Muscle of arm (tissue), 14 donors: ENCODE measurements at places on chromosomes 4 and X.
A peak's percentile ranks its signal among the peaks of the same experiment; 100 is the strongest.

GRCh38 chr4:17535242-17535641, 20.3 kb downstream of the CLRN2 start:
- DNase-seq = no peak

DNA sequence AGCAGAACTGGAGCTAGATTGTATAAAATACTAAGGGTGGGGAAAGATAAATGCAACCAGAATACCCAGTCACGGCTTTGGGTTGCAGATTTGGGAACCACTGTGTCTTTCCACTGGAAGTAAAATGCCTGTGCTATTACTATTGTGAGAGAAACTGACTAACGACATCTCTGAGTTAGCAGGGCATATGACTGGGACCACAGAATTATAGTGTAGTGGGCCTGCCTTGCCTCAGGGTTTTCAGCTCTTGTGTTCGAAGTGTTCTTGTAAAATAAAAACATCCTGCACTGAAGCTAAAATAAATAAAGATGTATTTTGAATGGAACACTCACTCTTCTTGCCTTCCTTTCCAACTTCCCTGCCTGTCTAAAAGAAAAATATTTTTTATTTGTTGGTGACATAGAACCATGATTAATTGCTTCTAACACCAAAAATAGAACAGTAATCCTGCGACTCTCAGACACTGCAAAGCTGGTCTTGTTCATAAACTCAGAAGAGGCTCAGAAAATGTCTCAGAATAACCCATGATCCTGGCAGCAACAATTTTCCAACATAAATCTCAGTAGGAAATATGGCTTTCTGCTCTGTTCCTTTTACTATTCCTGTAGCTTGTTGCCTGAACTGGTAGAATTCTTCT, 104.2 kb downstream of the FAM47B start:
- DNase-seq = no peak

- no peak for DNase-seq
Observed at GRCh38 chrX:106959901-106960300, 39.7 kb downstream of the CLDN2 start.

DNA sequence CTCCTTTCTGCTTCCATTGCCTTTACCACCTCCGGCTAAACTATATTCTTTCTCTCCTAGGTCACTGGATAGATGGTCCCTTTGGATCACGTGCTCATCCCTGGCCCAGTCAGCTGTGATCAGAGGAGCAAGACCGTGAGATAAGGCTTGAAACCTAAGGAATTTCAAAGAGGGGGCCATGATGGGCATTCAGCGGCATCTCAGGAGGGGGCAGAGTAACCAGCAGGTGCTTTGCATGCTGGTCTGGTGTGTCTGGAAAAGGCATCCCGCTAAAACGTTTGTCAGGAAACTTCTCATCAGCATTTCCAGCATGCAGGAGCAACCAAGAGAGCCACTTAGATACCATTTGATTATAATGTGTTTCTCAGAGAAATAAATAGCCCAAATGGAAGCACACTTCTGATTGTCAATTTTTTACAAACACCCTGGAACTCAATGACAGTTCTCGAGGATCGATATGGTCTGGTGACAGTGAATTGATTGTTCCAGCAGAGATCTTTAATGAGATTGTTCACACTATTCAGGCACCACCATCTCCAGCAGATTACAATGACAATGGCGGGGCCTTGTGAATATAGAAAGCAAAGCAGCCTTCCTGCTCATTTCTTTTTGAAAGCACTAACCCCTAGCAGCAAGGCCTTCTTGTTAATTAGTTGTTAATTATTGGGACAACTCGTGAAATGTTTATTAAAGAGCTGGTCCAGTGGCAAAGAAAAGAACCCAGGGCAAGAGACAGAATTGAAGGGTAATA, 327.1 kb downstream of the PTTG2 start:
- DNase-seq = no peak

- no peak for DNase-seq
Observed at GRCh38 chr4:20272411-20272872, 20.7 kb downstream of the SLIT2 start.

DNA sequence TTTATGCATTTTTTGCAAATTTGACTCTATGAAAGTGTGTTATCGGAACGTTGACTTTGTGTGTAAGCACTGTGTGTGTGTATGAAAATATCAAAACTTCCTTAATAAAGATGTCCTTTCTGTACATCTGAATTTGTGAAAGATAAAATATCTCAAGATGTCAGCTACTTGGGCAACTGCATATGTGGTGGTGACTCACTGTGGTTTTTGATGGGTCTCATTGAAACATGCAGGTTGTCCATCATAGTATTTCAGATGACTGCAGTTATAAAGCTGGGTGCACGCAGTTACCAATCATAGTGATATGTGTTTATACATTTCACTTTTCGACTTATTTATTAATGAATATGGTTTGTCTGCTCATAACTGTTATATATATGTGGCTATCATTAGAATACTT, 19.7 kb upstream of the BBS12 start:
- DNase-seq = no peak

GRCh38 chr4:37715889-37716402, 29.8 kb upstream of the RELL1 start:
- peak; percentile 6 for DNase-seq

GRCh38 chr4:71857713-71858451, 74.0 kb upstream of the GC start:
- DNase-seq = no peak

DNA sequence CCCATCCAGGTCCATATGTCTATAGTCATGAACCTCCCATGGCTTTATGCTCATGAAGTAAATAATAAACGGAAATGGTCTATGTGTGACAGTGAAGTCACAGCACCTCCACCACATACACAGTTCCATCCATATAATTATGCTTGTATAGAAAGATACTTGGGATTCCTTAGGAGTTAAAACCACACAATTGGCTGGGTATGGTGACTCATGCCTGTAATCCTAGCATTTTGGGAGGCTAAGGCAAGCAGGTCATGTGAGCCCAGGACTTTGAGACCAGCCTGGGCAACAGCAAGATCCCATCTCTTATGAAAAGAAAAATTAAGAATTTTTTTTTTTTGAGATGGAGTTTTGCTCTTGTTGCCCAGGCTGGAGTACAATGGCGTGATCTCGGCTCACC, 55.6 kb upstream of the RBM47 start:
- DNase-seq = no peak

GRCh38 chr4:186805020-186805820, 81.6 kb upstream of the FAT1 start:
- no peak for DNase-seq

- DNase-seq = no peak
Observed at GRCh38 chr4:25926462-25926861, 12.4 kb downstream of the SMIM20 start.

GRCh38 chr4:189202182-189202868, 738.3 kb upstream of the FRG1 start:
- DNase-seq = peak; percentile 69

DNA sequence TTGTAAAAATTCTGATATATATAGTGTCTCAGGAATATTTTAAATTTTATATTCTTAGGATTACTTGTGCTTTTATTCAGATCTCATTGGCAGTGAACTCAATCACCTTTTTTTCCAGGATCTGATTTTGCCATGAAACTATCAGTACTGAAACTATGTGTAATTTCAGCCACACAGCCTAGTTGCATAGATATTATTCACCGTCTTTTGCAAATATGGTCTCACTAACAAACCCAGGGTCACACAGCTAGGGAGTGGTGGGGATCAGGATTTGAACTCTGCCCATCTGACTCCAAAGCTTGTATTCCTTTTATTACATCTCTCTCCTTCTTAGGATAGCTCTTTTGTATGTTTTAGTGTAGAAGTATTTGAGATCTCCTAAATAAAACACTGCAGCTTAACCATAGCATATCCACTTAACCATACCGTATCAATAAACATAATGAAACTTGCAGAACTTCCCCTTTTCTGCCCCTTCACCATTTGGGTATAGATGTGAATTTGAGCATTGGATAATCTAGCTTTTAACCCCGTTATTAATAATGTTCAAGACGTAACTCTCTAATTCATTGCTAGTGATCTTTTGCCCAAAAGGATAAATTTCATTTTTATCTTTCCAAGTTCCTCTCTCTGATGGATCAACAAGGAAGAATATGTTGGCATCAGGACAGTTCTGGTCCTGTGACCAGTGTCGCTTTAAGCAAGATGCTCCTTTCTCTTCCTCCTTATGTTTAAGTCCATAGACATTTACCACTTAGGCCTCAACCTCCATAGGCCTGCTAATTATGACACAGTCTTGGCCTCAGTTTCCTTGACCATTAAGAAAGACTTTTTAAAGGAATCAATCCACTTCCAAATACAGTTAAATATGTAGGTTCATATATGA, 74.6 kb downstream of the RAPGEF2 start:
- no peak for DNase-seq

DNA sequence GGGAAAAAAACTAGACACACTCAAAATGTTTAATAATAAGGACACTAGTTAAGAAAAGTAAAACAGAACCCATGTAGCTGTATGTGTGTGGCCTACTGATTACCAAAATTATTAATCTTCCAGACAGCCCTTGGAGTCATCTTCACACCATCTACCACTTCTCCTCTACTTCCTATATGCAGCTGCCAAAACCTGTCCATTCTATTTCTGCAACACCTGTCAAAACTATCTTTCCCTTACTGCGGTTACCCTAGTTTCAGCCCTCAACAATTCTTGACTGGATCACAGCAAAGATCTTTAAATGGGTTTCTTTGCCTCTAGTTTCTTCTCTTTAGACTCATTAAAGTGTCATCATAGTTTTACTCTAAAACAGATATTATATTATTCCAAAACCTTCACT, 72.6 kb downstream of the GPR82 start:
- DNase-seq = no peak

- DNase-seq = no peak
Observed at GRCh38 chr4:54359919-54360650, 131.0 kb downstream of the PDGFRA start.

DNA sequence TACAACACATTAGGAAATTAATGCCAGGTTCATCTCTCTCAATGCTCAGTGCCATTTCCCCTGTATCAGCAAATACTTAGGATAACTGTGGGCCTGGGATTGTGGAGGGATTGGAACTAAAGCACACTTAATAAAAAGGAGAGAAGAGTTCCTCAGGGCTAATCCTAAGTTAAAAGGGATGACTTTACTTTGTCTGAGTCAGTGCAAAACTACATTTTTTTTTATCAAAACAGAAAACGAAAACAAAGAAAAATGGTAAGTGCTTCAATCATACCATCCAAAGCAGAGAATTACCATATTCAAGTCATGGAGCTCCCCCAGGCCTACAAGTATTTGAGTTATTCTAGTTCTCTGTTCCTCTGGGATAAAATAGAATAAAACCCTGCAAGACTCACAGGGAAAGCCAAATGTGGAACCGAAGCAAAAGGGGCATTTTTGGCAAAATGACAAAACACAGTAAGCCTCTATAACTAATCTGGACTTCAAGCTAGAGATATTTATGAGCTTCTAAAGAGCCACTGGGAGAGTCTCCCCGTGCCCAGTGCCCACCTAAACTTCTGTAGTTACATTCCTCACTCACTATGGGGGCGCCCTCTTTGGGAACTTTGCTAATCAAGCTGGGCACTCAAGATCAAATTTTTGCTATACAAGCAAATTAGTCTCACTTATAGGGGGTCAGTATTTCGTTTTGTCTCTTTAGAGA, 53.4 kb downstream of the PALLD start:
- no peak for DNase-seq

DNA sequence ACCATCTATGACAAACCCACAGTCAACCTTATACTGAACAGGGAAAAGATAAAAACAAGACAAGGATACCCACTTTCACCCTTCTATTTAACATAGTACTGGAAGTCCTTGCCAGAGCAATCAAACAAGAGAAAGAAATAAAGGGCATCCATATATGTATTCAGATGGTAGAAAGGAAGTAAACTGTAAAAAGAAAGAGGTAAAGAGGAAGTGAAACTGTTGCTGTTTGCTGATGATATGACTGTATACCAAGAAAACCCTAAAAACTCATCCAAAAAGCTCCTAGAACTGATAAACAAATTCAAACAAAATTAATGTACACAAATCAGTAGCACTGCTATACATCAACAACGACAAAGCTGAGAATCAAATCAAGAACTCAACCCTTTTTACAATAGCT, 538.7 kb upstream of the PABPC4L start:
- no peak for DNase-seq

- peak; percentile 16 for DNase-seq
Observed at GRCh38 chr4:56703378-56703777, 22.3 kb upstream of the HOPX start.

- no peak for DNase-seq
Observed at GRCh38 chr4:88999392-88999930, 57.5 kb downstream of the FAM13A start.

GRCh38 chrX:131308980-131309379, 19.9 kb upstream of the IGSF1 start:
- no peak for DNase-seq

DNA sequence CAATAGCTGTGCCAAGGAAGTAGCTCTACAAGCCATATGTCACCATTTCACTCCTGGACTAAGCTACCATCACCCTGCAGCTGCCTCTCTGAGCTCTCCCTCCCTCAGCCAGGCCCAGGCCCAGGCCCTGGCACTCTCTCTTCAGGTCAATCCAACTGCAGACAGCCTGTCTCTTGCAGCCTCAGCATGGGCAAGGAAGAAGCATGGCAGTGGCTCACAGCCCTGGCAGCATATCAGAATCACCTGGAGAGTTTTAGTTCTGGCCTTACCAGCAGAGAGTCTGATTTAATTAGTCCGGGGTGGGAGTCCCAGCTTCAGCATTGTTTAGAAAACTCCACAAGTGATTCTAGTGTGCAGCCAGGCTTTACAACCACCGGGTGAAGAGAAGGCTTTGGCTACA, 31.5 kb downstream of the NALF2 start:
- DNase-seq = no peak

GRCh38 chr4:33316578-33316977, 2596.4 kb downstream of the PCDH7 start:
- no peak for DNase-seq

DNA sequence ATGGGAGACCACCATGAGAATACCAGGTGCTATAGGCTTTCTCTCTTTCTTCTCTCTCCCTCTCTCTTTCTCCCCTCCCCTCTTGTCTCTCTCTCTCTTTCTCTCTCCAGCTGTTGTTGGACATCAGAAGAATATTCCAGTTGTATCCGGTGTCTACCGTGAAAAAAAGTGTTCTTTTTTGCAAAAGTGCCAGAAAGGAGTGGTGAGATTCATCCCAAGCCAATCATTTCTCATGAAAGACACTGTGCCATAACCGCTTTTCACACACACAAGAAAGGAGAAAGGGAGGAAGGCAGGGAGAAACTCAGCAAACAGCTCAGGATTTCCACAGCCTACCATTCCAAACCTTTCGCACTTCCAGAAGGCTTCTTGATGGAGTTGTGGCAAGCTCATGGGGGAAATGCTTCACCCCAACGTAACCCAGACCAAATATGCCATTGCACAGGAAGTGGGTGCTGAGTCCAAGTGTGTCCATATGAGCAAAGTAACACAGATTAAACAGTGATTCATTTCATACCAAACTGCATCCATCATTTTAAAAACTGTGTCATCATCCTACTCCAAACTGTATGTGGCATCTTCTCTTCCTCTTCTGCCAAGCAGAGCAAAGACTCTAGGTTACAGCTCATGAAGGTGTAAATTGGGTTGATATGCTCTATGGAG, 224.0 kb downstream of the APBB2 start:
- DNase-seq = no peak
